CD8-positive, alpha-beta memory T cell (primary cell): ENCODE measurements at places on chromosomes 16 and 17. TPM values are rescaled to one million over a fixed set of nuclear protein-coding genes. Genes with fewer than 3 reads are reported as not detected.

DNA sequence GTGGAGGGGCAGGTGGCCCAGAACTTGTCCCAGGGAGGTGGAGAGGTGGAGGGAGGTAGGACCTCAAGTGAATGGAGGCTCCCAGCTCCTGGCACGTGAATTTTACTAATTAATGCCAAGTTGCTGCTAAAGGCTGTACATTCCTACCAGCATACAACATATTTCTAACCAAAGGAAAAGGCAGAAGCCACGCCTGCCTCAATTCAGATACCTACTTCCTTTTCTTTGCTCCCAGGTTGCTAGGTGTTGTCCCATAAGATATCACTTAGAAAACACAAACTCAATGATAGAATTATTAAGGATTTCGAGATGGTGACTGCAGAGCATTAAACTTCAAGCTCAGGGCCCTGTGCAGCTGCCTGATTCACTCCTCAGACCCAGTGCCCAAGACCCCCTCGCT lies 20.5 kb upstream of the SMPD3 start:
- DNase-seq = no peak

GRCh38 chr17:49318435-49318965 lies 43.5 kb downstream of the ZNF652 start:
- DNase-seq = no peak

- no peak for DNase-seq
Observed at GRCh38 chr17:79777120-79777893, 641 bp upstream of the CBX2 start.

- DNase-seq = no peak
Observed at GRCh38 chr17:61570118-61570517, 20.9 kb downstream of the NACA2 start.

GRCh38 chr17:16889088-16889465 lies 82.8 kb downstream of the TNFRSF13B start:
- DNase-seq = no peak

DNA sequence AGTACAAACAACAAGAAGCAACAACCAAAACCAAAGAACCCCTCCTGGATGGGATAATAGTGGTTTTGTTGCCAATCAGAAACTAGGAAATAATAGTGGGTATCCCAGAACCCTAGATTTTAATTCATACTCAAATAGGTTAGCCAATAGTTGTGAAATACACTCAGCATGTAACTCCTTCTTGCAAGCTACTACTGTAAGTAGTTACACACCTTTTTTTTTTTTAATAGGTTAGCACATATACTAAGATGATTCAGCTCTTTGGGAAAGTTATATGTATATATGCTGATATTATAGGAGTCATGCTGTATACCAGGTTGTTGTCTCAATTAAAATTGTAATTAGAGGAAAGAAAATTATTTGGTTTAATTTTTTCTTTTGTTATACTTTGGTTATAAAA lies 92.5 kb upstream of the HAS3 start:
- DNase-seq = no peak

HYDIN gene
- polyA plus RNA-seq = not detected

DNA sequence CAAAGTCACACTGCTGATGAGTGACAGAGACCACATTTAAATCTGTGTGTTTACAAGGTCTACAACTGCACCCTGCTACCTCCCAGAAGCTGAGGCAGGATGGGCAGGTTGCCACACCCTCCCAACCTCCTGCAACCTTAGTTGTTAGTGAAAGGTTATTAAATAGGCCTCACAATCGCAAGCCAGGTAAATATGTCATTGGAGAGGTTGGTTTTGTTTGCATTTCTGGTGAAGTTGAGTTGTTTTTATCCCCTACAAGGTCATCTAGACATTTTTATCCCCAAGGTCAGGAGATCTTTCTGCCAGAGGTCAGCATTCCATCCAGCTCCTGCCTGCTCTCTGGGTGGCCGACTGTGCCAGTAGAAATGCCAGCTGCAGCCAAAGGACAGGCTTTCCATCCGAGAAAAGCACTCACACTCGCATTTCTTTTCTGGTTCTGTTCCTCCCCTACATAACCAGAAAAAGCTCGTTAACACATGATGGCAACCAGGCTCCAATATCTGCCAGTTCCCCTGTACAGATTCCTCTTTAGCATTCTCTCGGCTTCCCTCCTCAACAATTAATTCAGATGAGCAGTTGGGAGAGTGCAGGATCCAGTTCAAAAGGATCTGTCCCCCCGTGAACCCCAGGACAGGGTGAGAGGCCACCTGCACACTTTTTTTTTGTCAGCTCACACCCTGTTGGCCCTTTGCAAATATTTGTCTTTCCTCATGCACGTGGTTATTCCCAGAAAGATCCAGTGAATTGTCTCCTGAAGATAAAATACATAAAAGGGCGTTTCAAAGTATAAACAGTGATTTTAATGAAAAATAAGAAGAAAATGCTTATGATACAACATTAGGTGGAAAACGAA lies 562.8 kb downstream of the MAF start:
- no peak for DNase-seq

MT3 gene
- polyA plus RNA-seq = 0.99 TPM

DNA sequence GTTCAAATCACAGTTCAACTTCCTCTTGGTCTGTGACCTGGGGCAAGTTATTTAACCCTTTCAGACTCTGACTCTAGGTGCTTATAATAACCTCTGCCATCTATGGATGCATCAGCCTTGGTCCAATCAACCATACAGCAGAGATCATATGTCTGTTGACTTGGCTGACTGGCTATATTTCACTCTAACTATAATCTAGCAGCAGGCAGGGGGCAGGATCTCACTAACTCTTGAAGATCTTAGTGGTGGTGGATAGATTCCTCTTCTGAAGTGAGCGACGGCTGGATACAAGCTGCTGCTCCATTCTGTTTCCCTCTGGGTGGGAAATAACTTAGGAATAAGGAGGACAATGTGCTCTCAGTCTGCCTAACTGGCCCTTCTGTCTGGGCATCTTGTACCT lies 146.6 kb downstream of the SKAP1 start:
- no peak for DNase-seq

DOK4 gene
- 3.3 TPM for polyA plus RNA-seq

GRCh38 chr16:3789375-3790099 lies 72.2 kb upstream of the TRAP1 start:
- no peak for DNase-seq

FN3KRP gene
- polyA plus RNA-seq = 20.7 TPM

DNAJA2 gene
- polyA plus RNA-seq = 90.6 TPM

GRCh38 chr17:2860045-2860444 lies 63.8 kb downstream of the RAP1GAP2 start:
- DNase-seq = no peak

GRCh38 chr16:12664164-12664733 lies 139.4 kb downstream of the CPPED1 start:
- DNase-seq = no peak

DNA sequence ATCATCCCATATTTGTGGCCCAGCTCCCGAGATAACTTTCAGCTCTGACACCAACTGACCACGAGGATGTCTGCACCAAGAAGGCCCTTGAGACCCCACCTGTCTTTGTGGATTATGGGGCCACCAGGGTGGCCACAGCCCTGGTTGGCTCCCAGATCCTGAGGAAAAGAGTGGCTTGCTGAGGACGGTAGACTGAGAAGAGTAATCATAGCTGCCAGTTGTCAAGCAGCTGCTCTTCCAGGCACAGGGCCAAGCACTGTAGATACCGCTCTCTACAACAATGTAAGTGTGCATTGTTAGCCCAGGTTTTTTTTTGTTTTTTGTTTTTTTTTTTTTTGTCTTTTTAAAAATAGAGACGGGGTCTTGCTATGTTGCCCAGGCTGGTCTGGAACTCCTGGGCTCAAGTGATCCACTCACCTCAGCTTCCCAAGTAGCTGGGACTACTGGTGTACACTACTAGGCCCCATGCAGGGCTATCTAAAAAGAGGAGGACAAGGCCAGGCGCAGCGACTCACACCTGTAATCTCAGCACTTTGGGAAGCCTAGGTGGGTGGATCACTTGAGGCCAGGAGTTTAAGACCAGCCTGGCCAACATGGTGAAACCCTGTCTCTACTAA lies 9.6 kb downstream of the ZNF205 start:
- no peak for DNase-seq

C17orf100 gene
- 4.7 TPM for polyA plus RNA-seq

GRCh38 chr17:49333804-49334203 lies 28.2 kb downstream of the ZNF652 start:
- DNase-seq = no peak

GRCh38 chr17:2415081-2415480 lies 14.2 kb upstream of the MNT start:
- DNase-seq = no peak
